ENCODE measurements at places on chromosomes 12 and 14.
A peak's percentile ranks its signal among the peaks of the same experiment; 100 is the strongest.

- DNase-seq, result no peak
These were observed 22.8 kb downstream of the MMP17 start for GRCh38 chr12:131850856-131851559.

DNA sequence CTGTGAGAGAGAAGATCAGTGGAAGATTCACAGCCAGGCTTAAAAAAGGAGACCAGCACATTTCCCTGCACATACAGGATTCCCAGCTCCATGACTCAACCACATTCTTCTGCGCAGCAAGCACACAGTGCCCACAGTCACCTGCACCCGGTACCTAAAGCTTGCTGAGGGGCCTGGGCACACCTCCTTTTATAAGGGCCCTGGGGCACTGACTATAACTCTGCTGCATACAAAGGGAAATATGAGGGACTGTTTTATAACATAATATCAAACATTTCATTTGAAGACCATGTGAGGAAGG is 322.9 kb downstream of the DAD1 start:
- no peak for DNase-seq

GRCh38 chr14:63296060-63296563 is 22.6 kb downstream of the GPHB5 start:
- DNase-seq, result no peak

GRCh38 chr12:95623554-95624170 is 72.4 kb upstream of the USP44 start:
- no peak for DNase-seq

DNA sequence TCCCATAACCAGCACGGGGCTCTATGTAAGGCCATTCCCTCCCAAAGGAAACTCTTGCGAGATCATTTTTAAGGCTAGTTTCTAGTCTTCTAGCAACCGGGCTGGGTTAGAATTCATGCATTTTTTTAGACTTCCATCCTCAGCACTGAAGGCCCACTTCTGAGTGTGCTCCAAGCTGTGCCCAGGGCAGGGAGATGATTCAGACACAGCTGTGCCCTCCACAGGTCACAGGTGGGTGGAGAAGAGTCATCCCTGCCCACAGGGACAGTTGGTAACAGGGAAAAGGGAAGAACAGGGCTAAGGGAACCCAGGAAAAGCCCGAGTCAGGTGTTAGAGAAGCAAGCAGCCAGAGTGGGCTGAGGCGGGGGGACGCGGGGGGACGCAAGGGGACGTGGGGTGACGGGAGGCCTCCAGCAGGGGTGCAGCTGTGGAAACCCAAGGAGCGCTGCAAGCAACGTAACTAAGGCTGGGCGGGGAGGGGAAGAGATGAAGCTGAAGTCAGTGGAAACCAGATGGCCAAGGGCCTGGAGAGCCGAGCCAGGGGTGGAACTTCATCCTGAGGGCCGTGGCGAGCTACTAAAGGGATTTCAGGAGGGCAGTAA is 27.2 kb upstream of the PPP2R5C start:
- no peak for DNase-seq

- no peak for DNase-seq
These were observed 34.8 kb upstream of the SELPLG start for GRCh38 chr12:108668542-108668941.

DNA sequence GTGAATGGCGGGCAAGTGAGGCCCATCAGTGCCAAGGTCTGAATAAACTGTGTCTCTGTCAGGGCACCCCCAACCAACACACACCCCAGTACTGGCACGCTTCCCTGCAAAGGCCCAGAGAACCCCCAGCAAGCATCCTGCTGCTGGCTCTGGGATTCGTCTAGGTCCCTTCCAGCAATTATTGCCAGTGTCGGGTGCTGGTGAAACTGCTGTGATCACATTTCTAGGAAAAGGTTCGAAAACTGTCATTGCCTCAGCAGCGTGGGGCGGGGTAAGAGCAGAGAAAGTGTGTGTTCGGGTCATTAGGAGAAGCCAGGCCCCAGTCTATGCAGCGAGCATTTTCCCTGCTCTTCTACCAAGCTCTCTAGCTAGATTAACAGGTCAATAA is 2.5 kb downstream of the FAM222A start:
- no peak for DNase-seq

- DNase-seq, result no peak
These were observed 40.1 kb downstream of the VDR start for GRCh38 chr12:47864646-47865235.

GRCh38 chr12:12684375-12685106 is 11.4 kb downstream of the GPR19 start:
- no peak for DNase-seq

DNA sequence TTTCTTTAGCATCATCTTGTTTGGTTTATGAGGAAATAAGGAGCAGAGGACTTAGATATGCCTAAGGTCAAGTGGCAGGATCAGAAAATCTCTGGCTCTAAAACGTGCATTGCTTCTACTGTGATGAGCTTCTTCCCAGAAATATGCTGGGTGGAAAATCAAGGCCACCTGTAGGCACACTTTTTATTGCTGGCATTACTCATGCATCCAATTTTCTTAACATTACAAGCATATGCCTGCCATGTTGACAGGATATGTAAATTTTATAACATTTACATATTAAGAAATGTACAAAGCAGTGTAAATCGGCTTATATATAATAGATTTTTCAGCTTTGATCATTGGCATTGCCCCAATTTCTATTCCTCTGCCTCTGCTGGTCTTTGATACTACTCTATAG is 409.6 kb downstream of the TMEM132D start:
- DNase-seq, result no peak

- DNase-seq, result no peak
These were observed 13.5 kb downstream of the CEP170B start for GRCh38 chr14:104878582-104878981.

DNA sequence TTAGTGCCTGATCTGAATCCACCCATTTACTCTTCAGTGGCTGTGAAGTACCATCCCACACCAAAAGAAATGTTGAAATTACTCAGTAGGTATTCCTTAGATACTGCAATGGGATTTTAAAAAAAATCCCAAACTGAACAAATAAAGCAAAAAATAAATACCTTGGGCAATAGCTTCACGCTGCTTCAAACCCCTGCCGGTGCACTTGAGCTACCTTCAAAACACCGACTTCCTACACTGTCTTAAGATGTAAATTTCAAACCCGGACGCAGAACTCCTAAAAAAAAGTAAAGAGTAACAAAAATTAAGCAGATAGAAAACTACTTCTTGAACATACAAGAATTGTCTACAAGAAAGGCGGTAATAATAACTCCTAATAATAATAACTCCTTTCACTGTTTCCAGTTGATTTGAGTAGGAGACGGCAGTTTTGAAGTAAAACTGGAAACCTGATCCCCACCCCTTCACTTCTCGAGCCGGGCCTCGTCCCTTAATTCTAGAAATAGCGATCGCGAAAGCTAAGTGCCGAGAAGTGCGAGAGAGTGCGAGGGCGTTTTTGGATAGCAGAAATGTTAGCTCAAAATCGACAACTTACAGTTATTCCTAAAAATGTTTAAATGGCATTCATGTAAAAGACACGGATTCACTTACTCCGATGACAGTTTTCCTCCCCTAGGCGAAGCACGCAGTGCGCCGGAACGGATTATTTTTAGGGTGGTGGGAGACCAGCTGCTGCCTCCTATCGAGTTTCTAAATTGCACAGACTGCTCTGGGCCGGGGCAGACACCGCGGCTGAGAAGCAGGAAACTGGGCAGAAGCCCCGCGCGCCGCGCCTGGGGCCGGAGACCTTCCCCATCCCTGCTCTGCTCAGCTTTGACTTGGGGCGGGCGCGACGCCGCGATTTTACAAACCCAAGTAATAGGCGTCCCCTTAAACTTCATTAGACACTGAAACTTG is at the start of gene ABCC9:
Gene ABCC9, minus strand, starts transcription at position 878 of the 957 bp plus-strand sequence. CDS start 4,752 bp downstream, outside the sequence.
- peak; percentile 70 for DNase-seq

- no peak for DNase-seq
These were observed 32.8 kb upstream of the C14orf180 start for GRCh38 chr14:104546591-104547309.

DNA sequence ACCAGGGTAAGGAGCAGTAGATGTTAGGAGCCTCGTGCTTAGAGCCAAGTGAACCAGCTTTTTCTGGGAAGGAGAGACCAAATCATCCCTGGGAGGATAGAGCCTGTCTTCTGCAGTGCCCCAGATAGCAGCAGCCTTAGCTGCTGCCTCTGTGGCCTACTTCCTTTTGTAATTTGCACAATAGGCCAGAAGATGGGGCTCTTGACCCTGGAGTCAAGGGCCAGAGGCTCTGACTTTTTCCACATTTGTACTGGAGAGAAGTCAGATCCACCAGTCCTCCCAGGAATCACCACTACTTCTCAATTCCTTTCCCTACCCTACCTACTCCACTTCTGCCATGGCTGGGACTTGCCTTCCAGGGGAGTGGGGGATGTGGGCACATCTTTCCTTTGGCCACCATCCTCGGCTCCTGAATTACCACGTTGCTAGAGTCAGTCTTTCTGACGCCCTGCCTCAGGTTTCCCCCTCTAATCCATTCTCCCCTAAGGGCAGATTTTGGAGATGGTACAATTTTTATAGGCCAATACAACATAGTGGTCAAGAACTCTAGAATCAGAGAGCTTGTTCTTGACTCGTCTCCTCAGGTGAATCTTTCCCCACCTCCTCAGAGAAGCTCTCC is 3.3 kb upstream of the SLC4A8 start:
- peak; percentile 56 for DNase-seq

DNA sequence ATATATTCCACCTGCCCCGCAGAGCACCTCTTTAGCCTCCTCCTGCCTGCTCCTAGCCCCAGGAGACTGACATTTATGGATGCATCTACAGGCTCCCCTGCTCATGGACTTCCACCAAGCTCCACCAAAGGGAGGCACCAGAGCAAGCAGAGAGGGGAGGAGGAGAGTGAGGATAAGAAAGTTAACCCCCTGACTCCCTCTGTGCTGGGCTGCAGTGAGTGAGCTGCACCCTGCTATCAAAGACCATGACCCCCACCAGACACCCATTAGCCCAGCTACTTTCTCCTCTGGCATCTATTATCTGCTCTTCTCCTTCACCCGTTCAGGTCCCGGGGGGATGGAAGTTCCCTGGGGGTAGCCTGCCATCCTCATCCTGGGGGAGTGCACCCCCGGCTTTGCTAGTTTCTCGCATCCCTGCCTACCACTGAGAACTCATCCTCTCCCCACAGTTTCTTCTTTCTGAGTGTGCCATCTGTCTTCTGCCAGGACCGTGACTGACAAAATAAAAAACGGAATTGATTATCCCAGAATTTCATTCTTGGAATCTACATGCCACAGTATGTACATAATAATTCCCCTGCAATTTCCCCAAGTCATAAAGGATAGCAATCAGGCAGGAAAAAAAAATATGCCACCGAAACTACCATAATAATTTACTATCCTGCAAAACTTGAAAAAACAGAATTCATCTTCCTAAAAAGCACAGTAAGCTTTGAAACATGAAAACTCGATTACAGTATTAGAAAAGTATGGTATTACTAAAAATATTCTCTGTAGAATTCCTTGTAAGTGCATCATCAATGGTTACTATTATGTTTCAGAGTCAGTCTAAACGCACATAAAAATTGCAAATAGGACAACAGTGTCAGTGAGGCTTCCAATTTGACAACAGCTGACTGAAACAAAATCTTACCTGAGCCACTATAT is 45.2 kb downstream of the FOXN3 start:
- no peak for DNase-seq

GRCh38 chr12:123427036-123427769 is 9.3 kb downstream of the RILPL2 start:
- no peak for DNase-seq

DNA sequence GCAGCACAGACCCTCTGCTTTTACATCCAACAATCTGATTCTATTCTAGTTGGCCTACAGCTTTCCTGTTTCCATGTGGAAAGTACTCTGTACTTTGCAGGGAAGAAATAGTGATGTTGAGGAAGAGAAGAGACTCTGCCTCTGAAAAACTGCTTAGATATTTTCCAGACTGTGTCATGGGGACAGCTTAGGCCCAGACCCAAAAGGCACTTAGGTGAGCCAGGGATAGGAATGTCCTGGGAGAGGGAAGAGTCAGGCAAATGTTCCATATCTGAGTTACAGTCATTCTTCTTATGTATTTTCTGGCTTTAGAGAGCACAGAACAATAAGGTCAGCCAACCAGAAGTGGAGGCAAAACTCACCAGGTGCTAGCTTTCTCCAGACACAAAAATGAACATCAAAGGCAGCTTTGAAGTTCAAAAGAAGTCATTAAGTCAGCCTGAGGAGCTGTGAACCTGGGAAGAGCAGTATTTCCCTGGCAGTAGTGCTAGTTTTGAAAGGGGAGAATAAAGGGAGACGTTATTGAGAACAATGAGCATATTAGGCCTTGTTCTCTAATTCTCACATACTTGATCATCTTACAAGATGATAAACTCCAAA is 199.7 kb upstream of the LMNTD1 start:
- no peak for DNase-seq

DNA sequence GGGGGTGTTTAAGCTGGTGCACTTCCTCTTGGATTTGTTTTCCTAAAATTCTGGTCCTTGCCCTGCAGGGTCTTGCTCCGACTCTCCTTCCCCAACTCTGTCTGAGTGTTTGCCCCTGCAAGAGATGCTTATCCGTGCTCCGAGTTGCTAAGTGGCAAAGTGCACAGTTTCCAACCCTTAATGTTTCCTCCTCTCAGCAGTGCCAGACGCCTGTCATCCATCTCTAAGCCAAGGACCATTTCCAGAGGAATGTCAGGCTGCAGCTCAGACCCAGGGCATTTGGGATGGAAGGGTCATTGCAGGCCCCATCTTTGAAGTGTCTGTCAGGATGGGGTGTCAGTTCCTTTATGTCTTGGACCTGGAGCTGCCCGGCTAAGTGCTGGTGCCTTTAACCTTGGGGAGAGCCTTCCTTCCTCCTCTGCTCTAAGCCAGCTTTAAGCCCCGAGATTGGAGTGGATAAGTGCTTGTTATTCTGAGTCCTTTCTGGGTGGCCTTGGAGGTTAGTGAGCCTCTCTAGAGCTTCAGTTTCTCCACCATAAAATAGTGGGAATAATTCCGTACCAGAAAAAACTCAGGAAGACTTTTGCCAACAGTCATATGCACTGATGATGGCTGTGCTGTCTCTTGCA is 15.0 kb downstream of the WNT5B start:
- no peak for DNase-seq

GRCh38 chr14:61470261-61470960 is 149.0 kb downstream of the PRKCH start:
- DNase-seq, result no peak

DNA sequence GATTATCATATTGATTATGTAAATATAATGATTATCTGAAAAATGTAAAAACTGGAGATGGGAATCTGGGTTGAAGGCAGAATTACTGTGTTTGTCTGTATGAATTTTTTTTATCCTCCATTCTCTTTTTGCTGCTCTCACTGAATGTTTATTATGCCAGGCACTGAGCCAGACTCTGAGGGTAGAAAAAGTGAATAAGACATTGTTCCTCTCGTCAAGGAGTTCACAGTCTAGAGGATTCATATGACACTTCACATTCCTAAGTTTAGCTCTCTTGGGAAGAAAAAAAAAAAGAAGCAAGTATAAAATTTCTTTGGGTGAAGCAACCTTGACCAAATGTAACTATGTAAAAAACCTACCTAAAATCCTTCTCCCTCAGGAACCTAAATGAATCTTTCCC is 120.9 kb upstream of the LMO3 start:
- no peak for DNase-seq

All from right renal pelvis (tissue), 4 donors.